ENCODE measurements at places on chromosomes 2 and 18. TPM values are rescaled to one million over a fixed set of nuclear protein-coding genes. Genes with fewer than 3 reads are reported as not detected.

The MYO7B gene
- 0.18 TPM for total RNA-seq

The KLHL14 gene
- total RNA-seq: not detected

The CRYGC gene
- not detected for total RNA-seq

The SIX3 gene
- not detected for total RNA-seq

The REG3G gene
- total RNA-seq: not detected

The MAP3K2 gene
- 31.9 TPM for total RNA-seq

The ASIC4 gene
- total RNA-seq: not detected

The RMC1 gene
- 14.2 TPM for total RNA-seq

The RASGRP3 gene
- total RNA-seq: 3.0 TPM

DNA sequence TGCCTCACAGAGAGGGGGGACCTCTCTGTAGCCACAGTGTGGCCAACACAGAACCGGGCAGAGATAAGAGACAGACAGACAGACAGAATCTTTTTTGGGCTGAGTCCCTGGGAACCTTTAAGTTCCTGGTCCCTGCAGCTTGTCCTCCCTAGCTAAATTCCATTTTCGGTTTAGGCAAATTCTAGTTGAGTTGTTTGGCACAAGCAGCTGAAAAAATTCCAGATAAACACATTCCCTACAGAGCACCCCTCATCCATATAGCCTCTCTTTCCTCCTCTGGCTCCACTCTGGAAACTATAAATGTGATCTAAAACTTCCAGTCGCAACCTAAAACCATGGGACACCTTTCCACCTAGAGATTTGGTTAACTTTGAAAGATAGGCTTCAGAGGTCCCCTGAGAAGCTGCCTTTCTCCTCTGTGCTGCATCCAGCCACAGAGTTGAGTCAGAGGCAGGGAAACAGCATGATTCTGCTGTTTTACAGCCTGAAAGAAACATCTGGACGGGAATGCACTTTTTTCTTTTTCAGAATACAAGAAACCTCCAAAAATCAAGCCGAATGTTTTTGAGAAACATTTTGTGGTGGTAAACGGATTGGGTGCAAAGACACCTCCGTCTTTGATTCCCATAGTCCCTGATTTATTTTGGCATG is 30.9 kb downstream of the SLC4A3 start:
- DNase-seq: peak; percentile 52

- DNase-seq: peak; percentile 58
These were observed 185.8 kb upstream of the ACVR2A start for GRCh38 chr2:147659051-147659450.

DNA sequence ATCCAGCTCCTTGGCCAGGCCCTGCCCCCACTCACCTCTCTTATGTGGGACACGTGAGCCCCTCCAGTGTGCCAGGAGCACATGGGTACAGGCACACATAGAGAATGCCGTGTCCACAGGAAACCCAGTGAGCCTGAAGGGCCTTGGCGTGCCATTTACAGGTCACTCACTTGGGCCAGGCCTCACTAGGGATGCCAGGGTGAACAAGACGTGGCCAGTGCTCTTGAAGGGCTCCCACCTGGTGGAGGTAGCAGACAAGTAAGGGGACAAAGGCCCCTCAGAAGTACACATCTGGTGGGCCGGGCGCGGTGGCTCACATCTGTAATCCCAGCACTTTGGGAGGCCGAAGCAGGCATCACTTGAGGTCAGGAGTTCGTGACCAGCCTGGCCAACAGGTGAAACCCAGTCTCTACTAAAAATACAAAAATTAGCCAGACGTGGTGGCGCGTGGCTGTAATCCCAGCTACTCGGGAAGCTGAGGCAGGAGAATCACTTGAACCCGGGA is 15.1 kb upstream of the C1QL2 start:
- no peak for DNase-seq

DNA sequence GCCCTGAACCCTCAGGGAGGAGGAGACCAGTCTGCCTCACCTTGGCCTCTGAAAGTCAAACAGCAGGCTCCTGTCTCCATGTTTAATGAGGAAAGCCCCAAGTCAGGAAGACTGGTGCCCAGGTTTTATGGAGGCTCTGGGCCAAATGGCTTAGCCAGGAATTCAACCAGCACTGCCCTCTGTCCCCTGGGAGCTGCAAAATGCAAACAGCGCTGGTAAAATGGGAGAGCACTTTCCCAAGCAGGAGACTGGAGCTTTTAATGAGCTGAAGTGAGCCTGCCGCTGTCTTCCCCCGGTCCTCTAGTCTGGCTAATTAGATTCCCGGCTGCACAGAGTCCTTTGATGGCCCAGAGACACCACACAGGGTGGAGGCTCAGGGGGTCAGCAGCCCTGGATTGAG is 276.0 kb upstream of the TRIB2 start:
- no peak for DNase-seq

- DNase-seq: no peak
These were observed 749.2 kb downstream of the ADCYAP1 start for GRCh38 chr18:1653873-1654272.

GRCh38 chr18:69259282-69259681 is 141.4 kb upstream of the DOK6 start:
- DNase-seq: no peak

DNA sequence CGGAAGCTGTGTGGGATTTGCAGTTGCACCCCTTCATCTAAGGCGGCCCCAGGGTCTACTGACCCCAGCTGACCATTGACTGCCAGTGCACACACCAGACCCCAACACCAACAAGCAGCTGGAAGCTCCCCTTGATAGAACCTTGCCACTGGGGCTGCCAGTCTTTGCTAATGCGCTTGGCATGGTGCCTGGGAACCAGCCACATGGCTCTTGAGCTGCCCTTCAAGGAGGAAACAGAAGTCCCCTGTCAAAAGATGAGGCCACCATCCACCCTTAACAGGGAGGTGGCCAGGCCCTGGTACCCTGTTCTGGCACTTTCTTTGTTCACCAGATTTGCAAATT is 8.6 kb downstream of the ALPI start:
- no peak for DNase-seq

DNA sequence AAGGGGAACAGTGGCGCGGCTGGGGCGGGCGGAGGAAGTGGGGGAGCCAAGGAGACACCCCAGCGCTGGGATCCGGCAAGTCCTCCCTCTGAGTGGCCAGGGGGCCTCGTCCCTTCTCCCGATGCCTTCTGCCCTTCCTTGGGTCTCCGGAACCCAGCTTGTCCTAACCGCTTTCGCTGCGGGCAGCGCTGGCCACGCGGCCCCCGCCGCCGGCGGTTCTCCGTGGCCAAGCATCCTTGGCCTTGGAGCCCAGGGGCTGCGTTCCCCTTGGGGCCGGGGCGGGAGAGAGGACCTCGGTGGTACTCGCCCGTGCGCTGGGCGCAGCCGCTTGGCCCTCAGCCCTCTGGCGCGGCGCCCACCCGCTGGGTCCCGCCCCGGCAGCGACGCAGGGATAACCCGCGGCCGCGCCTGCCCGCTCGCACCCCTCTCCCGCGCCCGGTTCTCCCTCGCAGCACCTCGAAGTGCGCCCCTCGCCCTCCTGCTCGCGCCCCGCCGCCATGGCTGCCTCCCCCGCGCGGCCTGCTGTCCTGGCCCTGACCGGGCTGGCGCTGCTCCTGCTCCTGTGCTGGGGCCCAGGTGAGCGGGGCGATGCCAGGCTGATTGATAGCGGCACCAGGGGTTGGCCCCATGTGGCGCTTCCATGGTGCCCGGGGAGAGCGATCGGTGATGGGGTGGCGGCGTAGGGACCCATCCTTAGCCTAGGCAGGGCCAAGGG is 128.7 kb downstream of the UXS1 start:
- DNase-seq: no peak

- no peak for DNase-seq
These were observed 63.4 kb downstream of the ZNF516 start for GRCh38 chr18:76431437-76432273.

GRCh38 chr18:58466636-58467205 is 162.2 kb downstream of the ALPK2 start:
- DNase-seq: no peak

DNA sequence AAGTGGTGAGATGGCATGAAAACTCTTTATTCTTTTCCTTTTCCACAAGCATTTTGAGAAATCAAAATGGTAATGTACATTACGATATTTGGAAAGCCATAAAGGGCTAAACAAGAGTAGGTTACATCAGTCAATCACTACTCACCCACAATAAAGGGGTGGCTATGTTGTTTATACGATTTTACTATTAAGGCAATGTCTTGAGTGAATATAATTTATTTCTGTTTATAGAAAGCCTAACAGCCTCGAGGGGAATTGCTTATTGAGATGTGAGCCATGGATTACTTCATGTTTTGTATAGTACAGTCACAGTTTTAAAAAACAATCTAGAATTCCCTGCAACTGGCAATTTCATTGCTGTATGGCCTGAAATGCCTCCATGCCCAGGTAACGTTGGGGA is 237.5 kb upstream of the RBBP8 start:
- no peak for DNase-seq

DNA sequence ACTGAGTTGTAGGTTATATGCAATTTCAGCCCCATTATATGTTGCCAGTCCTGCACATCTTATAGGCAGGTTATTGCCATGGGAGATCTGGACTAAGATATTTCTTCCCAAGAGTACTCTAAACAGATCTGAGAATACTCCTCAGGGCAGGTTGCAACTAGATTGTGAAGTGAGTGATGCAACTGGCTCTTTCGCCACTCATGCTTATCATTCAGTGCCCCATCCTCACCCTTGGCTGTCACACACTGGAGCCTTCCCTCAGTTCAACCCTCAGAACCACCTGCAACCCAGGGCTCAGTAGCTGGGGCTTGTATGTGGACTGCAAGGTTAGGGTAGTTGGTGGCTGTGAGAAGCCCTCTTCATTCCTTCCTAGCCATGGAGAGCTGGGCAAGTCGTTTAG is 14.1 kb downstream of the MERTK start:
- DNase-seq: no peak

GRCh38 chr18:3264362-3264761 is 2.4 kb downstream of the MYL12B start:
- peak; percentile 42 for DNase-seq

DNA sequence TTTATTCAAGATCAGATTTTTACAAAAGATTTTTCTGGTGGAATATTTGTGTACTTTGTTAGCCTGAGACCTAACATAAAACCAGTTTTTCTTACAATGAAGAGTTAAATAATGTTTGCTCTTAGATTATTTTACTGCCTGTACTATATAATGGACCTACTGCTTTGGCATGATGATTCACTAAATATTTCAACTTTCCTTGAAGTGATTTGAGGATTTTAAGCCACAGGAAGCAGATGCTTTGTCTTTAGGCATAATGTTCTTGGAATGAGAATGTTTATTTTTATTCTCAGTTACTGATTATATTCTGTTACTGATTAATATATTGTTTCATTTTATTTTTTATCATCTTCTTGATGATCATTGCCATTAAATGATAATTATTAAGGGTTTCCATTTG is 175.3 kb upstream of the LRP1B start:
- DNase-seq: no peak

- no peak for DNase-seq
These were observed 49.6 kb upstream of the ZNF396 start for GRCh38 chr18:35426786-35427185.

GRCh38 chr2:234579231-234579962 is 82.5 kb upstream of the ARL4C start:
- DNase-seq: peak; percentile 68

DNA sequence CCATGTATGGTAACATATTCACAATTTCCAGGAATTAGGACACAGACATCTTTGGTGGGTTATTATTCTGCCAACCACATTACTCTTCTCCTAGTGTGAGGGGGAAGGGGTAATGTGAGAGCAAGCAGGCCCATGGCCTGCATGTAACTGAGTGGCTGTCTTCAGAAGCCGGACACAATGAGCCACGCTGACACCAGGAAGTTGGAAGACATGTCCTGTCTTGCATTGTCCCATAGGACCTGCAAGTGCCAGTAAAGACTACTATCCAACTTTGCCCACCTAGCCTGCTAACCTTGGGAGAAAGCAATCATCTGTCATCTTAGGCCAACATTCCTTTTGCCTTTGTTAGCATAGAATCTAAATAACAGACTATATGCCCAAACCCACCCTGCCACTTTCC is 86.2 kb upstream of the SH3BP4 start:
- no peak for DNase-seq

DNA sequence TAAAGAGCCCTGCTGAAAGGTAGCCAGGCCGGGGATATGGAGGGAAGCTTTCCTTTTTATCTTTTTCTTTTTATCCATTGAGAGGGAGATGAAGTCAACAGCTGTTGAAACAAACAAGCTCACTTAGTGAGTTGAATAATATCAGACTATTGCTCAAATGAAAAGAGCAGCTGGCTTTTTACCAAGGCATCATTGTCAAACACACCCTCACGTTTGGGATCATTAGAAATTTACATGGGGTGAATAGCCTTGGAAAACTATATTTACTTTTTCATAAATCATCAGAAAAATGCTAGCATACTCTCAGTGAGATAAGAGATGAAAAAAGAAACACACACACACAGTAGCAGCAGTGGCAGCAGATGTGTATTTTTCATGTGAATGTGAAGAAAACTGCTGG is 71.5 kb upstream of the HNMT start:
- no peak for DNase-seq

DNA sequence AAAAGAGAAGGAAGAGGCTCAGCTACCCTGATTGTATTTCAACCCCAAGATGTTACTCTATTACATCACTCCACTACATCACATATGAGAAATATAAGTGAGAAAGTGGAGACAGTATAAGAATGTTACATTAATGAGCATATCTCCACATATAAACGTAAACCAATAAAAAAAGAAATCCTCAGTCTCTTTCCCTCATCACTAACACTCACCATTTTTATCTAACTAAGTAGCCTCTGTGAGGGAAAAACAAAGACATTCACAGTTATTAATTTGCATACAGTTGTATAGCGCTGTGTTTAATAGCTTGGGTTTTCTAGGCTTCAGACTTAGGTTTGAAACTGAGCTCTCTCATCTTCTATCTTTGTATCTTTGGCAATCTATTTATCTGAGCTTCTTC is 489.1 kb upstream of the LRRTM4 start:
- DNase-seq: no peak

DNA sequence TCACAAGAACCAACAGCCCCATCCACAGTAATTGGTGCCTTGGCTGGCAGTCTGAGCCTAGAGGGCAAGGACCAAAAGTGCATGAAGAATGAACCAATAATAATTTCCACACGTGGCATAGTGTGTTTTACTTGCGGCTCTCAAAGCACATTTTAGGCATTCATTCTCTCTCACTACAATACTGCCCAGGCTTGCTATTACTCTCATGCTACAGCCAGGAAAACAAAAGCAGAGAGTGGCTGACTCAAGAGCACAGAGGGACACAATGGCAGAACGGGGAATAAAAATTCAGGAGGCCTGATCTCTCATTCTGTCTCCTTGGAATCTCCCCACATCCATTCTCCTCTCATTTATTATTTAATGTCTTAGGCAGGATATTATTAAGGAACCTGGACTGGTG is 57.0 kb upstream of the NOL4 start:
- DNase-seq: no peak

DNA sequence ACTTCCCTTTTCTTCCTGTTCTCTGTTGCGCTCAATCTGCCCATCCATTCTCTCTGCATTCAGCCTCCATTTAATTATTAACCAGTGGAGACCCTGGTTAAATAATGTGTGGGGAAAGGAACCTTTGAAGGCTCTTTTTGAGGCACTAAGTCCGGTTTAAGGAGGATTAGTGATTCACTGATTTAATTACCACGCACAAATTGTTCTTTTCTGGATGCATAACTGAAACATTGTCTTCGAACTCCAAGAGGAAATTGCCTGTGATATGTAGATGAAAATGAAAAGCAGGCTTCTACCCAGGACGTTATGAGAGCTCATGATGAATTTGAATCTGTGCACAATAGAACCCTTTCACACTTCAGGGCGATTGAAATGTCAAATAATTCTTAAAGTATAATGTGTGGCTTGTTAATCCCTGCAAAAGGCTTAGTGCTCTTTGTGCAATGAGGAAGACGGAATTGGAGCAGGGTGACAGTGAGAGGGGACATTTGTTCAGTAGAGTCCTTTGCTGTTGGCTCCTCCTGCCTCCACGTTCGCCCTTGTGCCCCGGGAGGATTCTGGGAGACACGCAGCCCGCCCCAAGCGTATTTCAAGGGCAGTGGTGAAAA is 51.1 kb upstream of the ZNF236 start:
- no peak for DNase-seq
